ENCODE measurements at places on chromosomes 2 and 18. TPM values are rescaled to one million over a fixed set of nuclear protein-coding genes. Genes with fewer than 3 reads are reported as not detected.

DNA sequence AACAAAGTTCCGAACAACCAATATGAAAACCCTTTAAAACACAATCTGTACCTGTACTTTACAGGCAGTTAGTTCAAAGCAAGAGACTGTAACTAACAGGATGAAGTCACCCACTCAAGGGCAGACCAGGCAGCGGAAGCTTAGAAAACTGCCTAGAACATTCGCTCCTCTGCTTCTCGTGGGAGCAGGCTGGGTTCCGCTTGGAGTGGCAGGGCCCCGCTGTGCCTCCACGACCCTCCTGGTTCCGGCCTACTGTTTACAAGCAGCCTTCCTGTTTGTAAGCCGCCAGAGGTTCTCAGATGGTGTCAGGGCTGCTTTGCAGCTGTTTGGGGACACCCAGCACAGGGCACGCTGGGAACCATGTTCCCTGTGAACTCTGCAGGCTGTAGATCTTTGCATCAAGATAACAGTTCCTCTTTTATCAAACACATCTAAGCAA lies 31.3 kb downstream of the CIB4 start:
- DNase-seq: peak; percentile 34

- no peak for DNase-seq
Measured at GRCh38 chr2:200736646-200737274, 75.0 kb upstream of the BZW1 start.

DNA sequence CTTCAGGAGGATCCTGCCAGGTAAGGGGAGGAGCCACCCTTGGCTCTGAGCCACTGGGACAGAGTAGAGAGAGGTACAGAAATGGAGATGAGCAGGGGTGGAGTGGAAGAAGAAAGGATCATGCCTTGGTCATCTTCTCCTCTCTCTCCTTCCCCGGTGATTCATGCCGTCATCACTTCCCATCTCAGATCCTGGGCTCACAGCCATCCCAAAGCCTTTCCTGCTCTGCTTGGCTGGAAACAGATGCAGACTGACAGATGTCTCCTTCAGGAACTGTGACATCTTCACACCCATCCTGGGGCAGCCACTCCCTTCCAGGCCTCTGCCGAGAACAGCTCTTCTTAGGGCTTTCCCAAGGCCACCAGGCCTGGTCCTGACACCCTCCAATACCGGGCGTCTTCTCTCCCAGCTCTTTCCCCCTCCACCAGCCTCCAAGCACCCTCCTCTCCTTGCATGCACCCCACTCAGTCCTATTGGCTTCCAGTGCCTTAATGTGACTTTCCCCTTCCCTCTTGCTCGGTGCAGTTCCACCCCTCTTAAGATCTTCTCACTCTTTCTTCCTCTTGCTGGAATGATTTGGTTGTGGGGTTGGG lies 58.3 kb upstream of the TNP1 start:
- DNase-seq: no peak

- DNase-seq: no peak
Measured at GRCh38 chr2:65602603-65603235, 170.3 kb upstream of the SPRED2 start.

- no peak for DNase-seq
Measured at GRCh38 chr18:79211844-79212243, 142.7 kb downstream of the ATP9B start.

DNA sequence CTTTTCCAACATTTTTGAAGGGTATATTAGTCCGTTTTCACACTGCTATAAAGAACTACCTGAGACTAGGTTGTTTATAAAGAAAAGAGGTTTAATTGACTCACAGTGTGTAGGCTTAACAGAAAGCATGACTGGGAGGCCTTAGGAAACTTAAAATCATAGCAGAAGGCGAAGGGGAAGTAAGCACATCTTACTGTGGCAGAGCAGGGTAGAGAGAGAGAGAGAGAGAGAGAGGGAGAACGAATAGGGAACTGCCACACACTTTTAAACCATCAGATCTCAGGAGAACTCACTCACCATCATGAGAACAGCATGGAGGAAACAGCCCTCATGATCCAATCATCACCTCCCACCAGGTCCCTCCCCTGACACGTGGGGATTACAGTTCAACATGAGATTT lies 420.3 kb downstream of the SOCS6 start:
- no peak for DNase-seq

DNA sequence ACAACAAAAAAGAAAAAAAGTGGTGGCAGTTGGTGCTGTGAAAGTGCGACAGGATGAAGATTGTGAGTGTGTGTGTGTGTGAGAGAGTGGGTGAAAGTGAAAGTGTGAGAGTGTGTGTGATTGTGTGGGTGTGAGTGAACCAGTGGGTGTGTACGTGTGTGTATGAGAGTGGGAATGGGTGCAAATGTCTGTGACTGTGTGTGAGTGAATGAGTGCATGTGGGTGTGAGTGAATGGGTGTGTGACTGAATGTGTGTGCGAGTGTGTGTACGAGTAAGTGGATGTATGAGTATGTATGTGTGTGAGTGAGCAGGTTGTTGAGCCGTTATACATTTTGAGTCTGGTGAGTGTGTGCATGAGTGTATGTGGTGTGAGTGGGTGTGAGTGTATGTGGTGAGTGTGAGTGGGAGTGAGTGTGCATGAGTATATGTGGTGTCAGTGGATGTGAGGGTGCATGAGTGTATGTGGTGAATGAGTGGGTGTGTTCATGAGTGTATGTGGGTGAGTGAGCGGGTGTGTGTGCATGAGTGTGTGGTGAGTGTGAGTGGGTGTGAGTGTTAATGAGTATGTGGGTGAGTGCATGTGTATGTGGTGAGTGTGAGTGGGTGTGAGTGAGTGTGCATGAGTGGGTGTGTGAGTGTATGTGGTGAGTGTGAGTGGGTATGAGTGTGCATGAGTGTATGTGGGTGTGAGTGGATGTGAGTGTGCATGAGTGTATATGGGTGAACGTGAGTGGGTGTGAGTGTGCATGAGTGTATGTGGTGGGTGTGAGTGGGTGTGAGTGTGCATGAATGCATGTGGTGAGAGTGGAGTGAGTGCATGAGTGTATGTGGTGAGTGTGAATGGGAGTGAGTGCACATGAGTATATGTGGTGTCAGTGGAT lies 69.3 kb upstream of the HPCAL1 start:
- no peak for DNase-seq

GRCh38 chr2:15622614-15623480 lies 31.2 kb downstream of the DDX1 start:
- DNase-seq: no peak

DNA sequence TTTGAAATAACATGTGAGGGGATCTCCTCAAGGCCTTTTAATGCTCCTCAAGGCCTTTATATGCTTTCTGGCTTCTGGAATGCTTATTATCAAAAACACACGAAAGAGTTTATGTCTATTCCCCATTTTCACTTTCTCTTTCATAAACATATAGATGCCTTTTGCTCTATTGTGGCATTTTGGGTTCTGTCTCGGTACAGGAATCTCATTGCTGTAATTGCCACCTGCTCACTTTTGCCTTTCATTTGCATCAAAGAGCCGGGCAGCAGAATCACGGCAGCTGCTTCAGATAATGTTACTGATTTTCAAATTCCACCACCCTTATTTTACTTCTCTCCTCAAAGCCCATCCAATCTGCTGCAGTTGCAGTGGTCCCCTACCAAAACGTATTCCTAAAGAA lies 54.8 kb upstream of the LPIN2 start:
- DNase-seq: peak; percentile 7

- DNase-seq: no peak
Measured at GRCh38 chr2:198347946-198348345, 543.6 kb downstream of the PLCL1 start.

DNA sequence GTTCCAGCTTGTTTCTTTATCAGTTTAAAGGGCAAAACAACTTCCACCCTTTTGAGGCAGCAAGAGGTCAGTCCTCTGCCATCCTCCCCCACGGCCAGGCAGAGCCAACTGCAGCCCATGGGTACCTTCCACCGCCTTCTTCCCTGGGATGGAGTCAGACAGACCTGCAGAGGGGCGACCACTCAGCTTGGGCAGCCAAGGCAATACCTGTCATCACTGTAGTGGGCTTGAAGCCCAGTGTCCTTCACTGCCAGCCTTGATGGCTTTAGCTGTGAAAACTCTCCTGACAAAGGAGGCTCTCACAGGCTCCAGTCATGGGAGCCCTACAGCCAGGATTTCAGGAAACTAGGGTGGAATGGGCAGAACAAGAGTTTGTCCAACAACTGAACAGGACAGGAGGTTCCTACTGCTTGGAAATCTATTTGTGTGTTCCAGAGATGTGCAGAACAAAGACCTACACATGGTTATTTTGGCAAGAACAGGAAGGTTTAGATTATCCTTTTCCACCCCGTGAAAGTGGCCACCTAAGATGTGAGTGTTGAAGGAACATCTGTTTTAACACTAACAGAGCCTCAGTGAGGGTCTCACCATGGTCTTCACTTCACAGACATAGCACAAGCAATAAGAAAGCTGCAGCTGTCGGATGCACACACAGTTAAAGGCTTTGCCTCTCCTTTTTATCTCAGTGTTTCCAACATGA lies 93.9 kb upstream of the RMDN2 start:
- no peak for DNase-seq

- no peak for DNase-seq
Measured at GRCh38 chr2:127386246-127386645, 1.5 kb downstream of the MAP3K2 start.

- peak; percentile 49 for DNase-seq
Measured at GRCh38 chr2:58571181-58571852, 330.2 kb upstream of the FANCL start.

- no peak for DNase-seq
Measured at GRCh38 chr2:150681120-150681804, 193.8 kb upstream of the RND3 start.

DNA sequence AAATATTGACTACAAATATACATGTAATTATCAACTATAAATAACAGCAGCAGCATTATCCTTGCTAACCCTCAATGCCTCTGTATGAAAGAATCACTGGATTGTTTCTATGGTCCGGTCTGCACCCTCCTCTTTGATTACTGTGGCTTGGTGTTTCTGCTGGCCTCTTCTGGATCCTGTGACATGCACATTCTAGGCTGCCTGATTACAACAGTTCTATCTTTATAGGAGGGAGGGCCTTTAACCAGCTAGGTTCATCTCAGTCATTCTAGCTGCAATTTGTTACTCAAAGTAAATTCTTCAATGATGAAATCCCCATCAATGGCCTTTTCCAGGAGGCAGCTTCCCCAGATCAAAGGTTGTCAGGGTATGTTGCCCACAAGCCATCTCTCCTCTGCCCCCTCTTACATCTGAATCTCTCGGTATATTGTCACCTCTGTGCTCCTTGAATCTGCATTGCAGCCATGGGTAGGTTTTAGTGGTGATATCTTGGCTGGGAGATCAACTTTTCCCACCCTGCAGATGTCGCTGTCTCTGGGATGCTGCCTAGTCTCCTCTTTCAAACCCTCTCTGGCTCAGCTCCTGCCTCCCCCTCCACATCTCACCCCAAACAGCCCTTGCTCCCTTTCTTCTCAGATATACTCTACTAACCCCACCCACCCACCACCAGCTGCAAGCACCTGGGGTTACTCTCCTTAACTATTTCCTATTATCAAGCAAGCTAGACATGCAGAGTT lies 106.2 kb upstream of the BZW1 start:
- no peak for DNase-seq

- no peak for DNase-seq
Measured at GRCh38 chr2:131033786-131034121, 59.5 kb downstream of the FAM168B start.

- DNase-seq: no peak
Measured at GRCh38 chr2:81213598-81213997, 909.0 kb upstream of the LRRTM1 start.

GRCh38 chr18:59606193-59607077 lies 90.8 kb downstream of the CCBE1 start:
- DNase-seq: no peak

GRCh38 chr2:124534028-124534427 lies 508.9 kb downstream of the CNTNAP5 start:
- DNase-seq: no peak

- no peak for DNase-seq
Measured at GRCh38 chr18:59961070-59961469, 61.3 kb downstream of the PMAIP1 start.

GRCh38 chr2:144946263-144946662 lies 426.3 kb upstream of the ZEB2 start:
- no peak for DNase-seq

DNA sequence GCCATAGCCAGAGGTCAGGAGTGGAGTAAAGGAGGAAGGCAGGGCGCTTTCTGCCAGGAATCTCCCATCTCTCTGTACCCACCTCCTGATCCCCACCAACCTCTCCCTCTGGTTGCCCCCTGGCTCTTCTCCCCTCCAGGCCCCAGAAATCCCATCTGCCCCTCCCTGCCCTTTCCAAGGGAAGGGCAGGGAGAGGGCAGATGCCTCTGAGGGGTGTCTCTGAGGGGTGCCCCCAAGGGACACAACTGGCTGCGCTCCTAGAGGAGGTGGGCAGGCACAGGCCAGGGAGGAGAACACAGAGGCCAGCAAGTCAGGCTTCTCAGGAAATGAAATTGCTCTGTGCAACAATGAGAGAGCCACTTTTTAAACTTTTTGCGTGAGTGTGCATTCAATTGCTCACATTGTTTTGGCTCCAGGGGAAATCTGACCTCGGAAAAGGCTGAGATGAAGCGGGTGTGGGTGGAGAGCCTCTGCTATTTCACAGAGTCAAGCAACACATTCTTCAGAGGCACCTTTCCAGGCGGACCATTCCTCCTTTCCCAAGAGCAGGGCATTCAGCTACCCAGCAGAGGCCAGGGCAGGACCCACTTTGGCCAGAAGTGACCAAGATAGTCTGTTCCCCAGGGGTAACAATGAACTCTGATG lies 125.5 kb downstream of the SMAD7 start:
- DNase-seq: peak; percentile 40

DNA sequence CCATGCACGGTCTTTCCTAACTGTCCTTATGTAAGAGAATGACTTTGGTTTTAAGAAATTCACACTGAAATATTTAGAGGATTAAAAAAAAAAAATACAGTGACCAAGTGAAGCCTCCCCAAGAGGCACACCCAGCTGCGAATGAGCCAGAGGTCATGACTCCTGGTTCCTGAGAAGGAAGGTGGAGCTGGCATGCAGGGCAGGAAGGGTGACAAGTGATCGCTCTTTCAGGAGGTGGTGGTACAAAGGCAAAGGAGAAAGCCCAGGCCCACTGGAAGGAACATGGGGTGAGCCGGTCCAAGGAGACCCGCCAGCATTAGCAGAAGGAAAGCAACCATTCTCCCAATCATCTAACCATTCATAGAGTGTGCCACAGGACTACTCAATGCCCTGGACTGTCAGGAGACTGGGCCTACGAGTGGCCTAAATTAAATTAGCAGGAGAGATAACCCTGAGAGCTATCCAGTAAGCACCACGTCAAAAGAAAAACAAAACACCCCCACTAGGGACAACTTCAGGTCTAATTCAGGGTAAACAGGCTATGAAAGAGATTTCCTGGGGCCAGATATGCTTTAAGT lies 7.8 kb downstream of the INO80C start:
- no peak for DNase-seq

- DNase-seq: no peak
Measured at GRCh38 chr18:41752826-41753225, 202.2 kb upstream of the PIK3C3 start.

GRCh38 chr2:70723286-70723885 lies 44.6 kb downstream of the ADD2 start:
- DNase-seq: no peak

EFR3B gene
- total RNA-seq: 1.0 TPM

ABCG5 gene
- total RNA-seq: not detected

ELOA2 gene
- not detected for total RNA-seq

DHRS9 gene
- 1.1 TPM for total RNA-seq

GPR55 gene
- 0.39 TPM for total RNA-seq

EGR4 gene
- not detected for total RNA-seq

Measured in ureter (tissue), 1 donor.